PC-9 (cell line): ENCODE measurements at places on chromosomes 13 and 19. TPM values are rescaled to one million over a fixed set of nuclear protein-coding genes. Genes with fewer than 3 reads are reported as not detected.
A peak's percentile ranks its signal among the peaks of the same experiment; 100 is the strongest.

The MIA gene
- 2.5 and 2.7 TPM in 2 replicates for total RNA-seq

DNA sequence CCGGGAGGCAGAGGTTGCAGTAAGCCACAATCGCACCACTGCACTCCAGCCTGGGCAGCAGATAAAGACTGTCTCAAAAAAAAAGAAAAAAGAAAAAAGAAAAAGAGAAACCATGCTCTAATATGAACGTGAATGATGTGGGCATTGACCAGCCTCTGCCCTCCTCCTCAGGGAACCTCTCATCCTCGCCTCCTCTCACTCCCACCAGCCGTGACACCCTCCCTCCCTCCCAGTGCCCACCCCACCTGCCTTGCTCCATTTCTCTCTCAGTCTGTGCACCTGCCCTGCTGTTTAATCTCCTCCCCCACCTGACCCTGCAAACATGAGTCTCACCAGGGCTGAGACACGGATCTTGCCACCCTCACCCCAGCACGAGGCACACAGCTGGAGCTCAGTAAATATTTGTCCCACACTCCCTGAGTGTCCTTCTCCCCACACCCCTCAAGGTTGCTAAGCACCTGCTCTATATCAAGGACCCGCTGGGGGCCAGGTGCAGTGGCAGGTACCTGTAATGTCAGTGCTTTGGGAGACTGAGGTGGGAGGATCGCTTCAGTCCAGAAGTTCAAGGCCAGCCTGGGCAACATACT is 7.5 kb upstream of the BCAT2 start:
- DNase-seq, result no peak

The OR4F17 gene
- total RNA-seq, result not detected in 2 replicates

GRCh38 chr13:69264362-69265334 is 843.0 kb upstream of the ATXN8OS start:
- peak; percentile 33 for DNase-seq

The LYL1 gene
- 0.24 TPM in 1 of 2 replicates, not detected in the other for total RNA-seq

DNA sequence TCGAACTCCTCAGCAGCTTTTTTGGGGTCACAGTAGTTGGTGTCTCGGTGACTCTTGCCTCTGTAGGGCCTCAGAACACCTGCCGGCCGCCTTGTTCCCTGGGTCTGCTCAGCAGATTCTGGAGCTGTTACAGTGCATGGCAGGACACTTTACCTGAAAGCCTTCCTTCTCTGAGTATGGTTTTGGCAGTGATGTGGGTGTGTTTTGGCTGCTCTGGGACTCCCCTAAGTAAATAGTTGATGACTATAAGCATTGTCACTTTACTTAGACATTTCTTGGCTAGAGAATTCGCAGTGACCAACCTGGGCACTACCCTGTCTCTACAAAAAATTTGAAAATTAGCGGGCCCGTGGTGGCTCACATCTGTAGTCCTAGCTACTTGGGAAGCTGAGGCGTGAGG is 7.0 kb downstream of the MAU2 start:
- no peak for DNase-seq

DNA sequence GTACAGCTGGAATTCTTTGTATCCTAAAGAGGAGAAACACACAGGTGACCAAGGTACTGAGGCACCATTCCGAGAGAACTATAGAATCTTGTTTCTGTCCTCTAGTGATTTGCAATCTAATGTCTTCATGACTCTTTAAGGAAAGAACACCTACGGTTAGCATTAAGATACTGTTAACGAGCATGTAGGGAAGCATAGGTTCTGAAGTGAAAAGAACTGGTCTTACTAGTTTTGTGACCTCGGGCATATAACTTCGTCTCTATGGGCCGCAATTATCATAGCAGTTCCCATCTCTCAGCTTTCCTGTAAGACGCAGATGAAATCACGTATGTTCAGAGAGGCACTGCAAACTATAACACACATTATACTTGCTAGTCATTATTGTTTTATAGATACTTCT is 193.0 kb upstream of the NBEA start:
- DNase-seq, result no peak

The STAP2 gene
- 26.9 and 29.8 TPM in 2 replicates for total RNA-seq

- no peak for DNase-seq
Observed at GRCh38 chr13:105514401-105514800, 1021.1 kb downstream of the EFNB2 start.

The LMTK3 gene
- 13.9 and 19.6 TPM in 2 replicates for total RNA-seq

DNA sequence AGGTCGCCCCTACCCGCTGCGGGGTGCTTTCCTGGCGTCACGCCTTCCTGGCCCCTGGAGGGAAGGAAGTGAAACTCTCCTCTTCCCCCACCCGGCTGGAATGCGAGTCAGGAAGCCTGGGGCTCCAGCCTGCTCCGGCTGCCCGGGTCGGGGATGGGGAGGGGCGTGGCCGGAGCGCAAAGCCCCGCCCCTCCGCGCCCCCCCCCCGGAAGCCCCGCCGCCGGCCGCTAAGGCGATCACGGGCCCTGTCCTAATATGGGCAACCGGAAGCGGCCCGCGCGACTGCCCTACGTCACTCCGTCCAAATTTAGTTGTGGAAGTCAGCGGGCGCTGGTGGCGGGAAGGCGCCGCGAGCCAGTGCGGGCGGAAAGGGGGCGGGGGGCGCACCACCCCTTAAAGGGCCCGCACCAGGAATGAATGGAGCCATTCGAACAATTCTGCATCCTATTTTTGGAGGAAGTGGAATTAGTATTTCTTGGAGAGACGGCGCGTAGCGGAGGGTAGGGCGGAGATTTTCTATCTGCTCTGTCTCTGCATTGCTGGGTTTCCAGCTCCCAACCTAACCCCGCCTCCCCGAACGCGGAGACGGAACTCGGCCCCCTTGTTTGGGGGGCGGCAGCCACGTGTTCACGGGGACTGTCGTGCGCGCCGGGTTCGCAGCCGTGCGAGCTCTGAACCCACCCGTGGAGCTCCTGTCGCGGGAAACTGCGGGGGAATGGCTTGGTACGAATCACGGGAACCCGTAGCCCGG is 1.6 kb downstream of the IER2 start:
- DNase-seq, result peak; percentile 95

DNA sequence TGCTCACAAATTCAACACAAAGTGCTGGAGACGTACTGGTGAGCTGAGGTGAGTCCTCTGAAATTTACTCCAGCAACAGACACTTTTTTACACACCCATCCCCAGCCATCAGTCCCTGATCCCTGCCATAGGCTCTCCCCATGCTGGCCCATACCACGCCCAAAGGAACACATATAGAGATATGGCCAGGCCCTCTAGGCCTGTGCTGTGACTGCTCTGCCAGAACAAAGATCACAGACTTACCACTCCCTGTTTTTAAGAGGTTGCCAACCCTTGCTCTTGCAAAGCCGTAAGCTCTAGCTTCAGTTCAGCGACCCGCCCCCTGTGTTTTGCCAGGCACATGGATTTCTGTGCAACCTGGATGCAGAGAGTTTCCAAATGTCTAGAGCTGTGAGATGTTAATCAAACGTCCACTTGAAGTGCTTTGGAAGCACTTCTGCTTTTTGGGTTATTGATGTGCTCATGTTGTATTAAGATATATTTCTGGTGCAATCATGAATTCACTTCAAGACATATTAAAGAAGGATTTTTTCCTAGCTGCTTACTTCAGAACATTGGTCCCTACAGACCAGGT is 59.7 kb downstream of the DLEU7 start:
- DNase-seq, result no peak

DNA sequence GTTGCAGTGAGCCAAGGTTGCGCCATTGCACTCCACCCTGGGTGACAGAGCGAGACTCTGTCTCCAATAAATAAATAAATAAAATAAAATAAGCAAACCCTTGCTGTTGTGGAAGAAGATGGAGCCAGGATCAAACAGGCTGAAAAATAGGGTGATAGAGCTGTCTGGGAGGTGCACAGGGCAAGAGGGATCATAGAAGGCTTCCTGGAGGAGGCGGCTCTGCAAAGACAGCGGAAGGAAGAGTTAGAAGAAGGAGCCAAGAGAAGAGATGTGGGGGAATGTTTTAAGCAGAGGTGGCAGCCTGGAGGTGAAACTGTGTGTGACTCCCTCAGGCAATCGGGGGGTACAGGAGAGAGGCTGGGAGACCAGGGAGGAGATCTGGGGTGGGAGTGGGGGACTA is 40.6 kb downstream of the ZNRF4 start:
- DNase-seq, result no peak

The GJB2 gene
- total RNA-seq, result 4.2 and 5.5 TPM in 2 replicates

DNA sequence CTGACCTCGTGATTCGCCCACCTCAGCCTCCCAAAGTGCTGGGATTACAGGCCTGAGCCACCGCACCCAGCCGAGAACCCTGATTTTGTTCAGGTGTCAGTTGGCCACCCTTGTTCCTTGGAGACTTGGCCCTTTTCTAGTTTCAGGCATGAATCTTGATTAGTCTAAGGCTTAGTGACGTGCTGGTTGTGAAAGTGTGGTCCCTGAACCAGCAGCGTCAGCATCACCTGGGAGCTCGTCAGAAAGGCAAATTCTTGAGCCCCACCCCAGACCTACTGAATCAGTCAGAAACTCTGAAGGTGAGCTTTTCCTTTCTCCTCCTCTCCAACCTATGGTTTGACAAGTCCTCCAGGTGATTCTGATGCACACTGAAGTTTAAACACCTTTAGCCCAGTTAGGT is 35.2 kb downstream of the CACNG6 start:
- no peak for DNase-seq

The PTPRH gene
- 11.7 and 21.4 TPM in 2 replicates for total RNA-seq

- DNase-seq, result no peak
Observed at GRCh38 chr13:40275636-40276035, 390.8 kb downstream of the FOXO1 start.

The TOMM40 gene
- 83.6 and 86.0 TPM in 2 replicates for total RNA-seq

The TRMT1 gene
- 44.1 and 51.1 TPM in 2 replicates for total RNA-seq

DNA sequence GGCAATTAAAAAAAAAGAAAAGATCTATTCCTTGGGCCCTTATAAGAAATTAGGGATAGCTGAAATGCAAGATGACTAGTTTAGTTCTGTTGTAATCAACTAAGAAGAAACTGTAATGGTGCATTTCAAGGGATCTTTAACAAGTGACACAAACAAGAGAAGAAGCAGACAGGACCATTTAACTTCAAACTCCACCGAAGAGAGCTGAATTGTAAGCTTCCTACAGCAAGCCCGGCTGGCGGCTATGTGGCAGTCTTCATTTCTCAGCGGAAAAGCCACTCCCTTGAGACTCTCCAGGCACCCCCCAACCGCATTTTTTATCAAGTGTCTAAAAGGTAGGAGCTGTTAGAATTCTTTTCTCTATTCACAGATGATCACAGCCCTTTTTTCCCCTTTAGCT is 305.2 kb upstream of the ZNF507 start:
- DNase-seq, result no peak

GRCh38 chr13:32471187-32471922 is 43.4 kb upstream of the N4BP2L1 start:
- no peak for DNase-seq

DNA sequence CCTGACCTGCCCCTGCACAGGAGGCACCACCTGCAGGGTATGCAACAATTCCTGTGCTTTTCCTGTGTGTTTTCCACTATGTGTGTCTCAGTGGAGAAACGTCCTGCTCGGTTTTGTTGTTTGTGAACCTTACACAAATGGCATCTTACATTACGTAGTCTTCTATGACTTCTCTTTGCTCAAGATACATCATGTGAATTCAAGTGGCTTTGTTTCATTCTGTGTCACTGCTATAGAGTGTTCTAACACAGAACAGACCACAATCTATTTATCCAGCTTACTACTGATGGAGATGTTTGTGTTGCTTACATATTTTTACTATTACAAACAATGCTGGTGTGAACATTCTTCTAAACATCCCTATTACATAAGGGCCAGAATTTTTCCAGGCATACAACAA is 97.7 kb downstream of the ANKRD10 start:
- no peak for DNase-seq

The FCAR gene
- not detected in 2 replicates for total RNA-seq

- no peak for DNase-seq
Observed at GRCh38 chr19:40745402-40745780, 4.9 kb downstream of the ACTMAP start.

The ZNF573 gene
- 5.5 and 7.9 TPM in 2 replicates for total RNA-seq

DNA sequence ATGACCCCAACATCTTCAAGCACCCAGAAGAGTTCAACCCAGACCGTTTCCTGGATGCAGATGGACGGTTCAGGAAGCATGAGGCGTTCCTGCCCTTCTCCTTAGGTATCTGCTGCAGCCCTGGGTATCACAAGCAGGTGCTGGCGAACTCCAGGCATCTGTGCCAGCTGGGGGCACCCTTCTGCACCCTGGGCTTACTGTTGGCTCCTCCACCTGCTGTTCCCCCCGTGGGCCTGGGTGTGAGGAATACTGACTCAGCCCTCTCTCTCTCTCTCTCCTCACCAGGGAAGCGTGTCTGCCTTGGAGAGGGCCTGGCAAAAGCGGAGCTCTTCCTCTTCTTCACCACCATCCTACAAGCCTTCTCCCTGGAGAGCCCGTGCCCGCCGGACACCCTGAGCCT is 13.0 kb downstream of the CYP2S1 start:
- no peak for DNase-seq

DNA sequence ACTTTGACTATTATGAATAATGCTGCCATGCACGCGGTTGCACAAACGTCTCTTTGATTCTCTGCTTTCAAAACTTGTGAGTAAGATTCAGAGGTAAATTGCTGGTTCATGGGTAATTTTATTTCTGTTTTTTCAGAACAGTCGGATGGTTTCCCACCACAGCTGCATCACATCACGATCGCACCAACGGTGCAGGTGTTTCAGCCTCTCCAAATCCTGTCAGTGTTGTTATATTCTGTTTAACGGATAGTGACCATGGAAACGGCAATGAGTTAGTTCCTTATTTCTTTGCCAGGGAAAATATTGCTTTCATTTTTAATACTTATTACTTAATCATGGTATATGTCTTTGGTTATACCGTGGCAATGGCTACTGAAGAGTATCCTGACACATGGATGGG is 19.1 kb upstream of the ZNF835 start:
- DNase-seq, result no peak

- peak; percentile 78 for DNase-seq
Observed at GRCh38 chr19:16446724-16447368, 24.9 kb downstream of the EPS15L1 start.

GRCh38 chr13:40640845-40641458 is 25.5 kb downstream of the FOXO1 start:
- DNase-seq, result no peak

The PEX11G gene
- total RNA-seq, result 10.5 and 16.0 TPM in 2 replicates

The UQCR11 gene
- 196 and 275 TPM in 2 replicates for total RNA-seq

- DNase-seq, result peak; percentile 28
Observed at GRCh38 chr19:18339723-18340122, 675 bp upstream of the PGPEP1 start.

DNA sequence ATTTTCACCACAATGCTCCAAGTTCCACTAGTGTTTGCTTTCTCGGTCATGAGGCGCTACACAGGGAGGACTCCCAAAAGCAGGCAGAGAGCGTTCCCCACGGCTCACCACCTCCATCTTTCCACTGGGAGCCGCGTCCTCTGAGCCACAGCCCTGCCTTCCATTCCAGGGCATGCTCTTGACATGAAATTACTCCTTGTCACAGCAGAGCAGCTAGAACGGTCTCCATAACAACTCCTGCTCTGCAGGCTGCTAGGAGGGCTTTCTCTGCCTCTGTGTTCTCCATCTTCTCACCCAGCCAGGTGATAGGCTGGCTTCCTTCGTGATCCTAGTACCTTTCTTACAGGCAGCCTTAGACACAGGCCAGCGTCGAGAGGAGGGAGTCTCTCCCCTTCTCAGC is 171.8 kb upstream of the UBL3 start:
- DNase-seq, result no peak
